Stimulated activated CD4-positive, alpha-beta T cell treated with anti-CD3 and anti-CD28 coated beads, TNF-alpha, amount 100 ng/mL, for 1 hour (primary cell): ENCODE measurements at places on chromosomes 7 and 10.

DNA sequence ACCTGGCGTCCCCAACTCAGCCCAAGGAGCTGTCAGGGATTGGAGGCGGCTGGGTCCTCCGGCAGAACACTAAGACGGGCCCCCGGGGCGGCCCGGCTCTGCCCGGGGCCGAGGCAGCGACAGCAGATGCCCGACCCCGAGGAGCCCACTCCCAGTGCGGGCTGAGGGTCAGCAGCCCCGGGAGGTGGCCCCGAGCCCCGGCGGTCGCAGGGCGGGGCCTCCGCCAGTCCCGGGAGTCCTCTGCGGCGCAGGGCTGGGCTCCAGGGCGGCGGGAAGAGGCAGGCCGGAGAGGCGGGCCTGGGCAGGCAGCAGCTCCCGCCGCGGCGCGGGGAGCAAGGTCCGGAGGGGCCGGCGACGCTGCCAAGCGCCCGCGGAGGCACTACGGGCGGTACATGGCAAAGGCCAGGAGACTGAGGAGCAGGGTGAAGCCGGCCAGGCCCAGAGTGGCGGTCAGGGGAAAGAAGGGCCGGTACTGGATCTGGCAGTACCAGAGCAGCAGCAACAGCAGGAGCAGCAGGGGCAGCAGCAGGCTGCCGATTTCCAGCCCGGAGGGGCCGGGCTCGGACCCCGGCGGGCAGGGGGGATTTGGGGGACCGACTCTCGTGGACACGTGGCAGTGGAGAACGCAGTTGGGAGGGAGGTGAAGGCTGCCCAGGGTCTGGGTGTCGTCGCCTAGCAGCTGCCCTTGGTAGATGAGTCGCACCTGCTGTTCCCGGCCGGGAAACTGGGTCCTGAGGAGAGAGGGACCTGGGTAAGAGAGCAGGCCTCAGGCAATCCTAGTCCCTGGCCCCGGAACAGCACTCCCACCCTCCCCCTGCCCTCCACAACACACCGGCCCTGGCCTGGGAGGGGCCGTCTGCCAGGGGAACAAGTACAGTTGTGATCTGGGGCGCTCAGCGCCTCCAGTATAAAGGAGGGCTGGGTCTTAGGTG, 827 bp upstream of the FASTK start:
- no peak for DNase-seq

GRCh38 chr10:22002591-22003176, 846 bp downstream of the DNAJC1 start:
- no peak for DNase-seq

DNA sequence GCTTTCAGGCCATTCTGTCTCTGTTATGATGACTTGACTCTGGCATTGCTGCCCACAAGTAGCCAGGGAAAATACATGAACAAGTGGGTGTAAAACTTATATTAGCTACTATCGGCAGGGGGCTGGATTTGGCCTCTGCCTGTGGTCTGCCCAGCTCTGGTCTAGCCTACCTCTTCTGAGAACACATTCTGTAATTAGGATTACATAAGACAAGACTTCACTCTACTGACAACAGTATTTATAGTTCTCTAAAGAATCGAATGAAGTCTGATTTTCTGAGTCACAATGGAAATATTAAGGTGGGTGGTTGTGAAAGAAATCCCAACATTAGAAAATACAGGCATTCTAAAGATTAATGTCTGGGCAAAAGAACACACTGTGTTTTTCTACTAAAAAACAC, 55.5 kb downstream of the DLD start:
- no peak for DNase-seq

- no peak for DNase-seq
Measured at GRCh38 chr7:87933605-87933952, 472 bp upstream of the ADAM22 start.

DNA sequence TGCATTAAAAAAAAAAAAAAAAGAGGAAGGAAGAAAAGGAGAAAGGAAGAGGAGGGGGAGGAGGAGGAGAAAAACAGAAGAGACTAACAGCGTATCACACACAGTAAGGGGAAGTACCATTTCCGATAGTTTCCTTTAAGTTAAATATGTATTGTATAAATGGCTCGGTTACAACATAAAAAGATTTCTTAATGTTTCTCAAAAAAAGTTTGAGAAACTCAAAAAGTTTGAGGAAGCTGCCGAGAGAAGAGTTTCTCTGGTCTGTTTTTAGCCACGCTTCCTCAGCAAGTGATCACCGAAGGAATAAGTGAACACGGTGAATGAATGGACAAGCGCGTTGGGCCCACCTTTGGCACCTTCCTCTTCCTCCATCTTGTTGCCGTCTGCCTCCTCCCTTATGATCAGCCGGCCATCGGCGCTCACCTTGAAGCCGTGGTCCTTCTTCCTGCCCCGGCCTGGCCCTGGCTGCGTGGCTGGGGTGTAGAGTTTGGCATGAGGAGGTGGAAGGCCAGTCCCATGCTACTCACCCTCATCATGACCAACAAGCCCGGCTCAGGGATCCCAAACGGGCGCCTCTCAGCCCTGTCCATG, 31.3 kb upstream of the FRAT2 start:
- DNase-seq: no peak

DNA sequence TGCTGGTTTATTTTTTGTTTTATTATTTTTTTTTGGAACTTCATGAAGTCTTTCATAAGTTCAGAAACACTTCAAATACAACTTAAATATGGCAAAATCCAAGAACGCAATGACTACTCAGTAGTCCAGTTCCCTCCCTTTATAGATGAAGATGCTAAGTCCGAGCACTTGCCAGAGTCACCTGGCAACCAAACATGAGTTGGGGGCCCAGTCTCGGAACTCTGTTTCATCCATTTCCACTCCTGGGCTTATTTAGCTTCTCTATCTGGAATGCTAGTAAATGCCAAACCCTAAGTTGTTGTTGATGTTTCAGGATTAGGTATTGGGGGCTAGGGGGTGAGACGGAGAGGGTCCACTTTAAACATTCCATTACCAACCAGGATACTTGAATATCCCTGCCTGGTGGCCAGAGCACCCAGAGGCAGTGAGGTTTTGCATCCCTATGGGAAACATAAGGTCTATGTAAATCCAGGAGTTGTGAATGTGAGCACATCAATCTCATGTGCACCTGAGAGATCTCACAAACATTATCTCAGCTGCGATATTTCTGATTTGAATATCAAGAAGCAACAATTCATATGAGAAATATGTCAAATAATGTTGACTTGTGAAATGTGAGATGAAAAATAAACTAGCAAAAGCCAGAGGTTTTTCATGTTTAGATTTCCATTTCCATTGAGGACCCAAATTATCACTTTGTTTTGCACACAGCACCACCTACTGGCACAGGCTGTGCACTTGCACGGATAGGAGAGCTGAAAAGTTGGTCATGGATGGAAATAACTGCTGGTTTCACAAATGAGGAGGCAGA, 129.3 kb downstream of the PKD1L1 start:
- DNase-seq: no peak

- DNase-seq: no peak
Measured at GRCh38 chr10:76547352-76547972, 1090.1 kb downstream of the KCNMA1 start.

- no peak for DNase-seq
Measured at GRCh38 chr7:93723424-93724124, 149.1 kb upstream of the CALCR start.

GRCh38 chr10:112373912-112374338, at the start of gene ACSL5:
TSS of gene ACSL5 (plus strand) at chr10:112374116. CDS start at chr10:112394947, 20,831 bp downstream.
- no peak for DNase-seq

DNA sequence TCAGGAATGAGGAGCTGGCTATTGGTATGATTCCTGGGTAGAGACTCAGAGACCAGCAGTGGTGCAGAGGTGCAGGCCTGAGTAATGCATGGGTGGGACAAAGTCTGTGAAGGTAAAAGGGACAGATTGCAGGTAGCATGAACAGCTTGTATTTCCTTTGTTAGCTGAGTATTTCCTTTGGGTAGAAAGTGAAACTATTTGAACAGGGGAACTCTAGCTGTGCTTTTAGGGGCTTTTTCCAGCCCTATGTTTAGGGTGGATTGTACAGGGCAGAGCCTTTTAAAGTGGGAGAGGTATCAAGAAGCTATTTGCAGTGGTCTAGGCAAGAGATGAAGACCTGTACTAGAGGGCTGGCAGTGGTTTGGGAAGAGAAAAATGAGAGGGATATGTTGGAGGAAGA, 739.9 kb downstream of the REEP3 start:
- DNase-seq: no peak

- no peak for DNase-seq
Measured at GRCh38 chr10:35961501-35961900, 319.4 kb upstream of the FZD8 start.

DNA sequence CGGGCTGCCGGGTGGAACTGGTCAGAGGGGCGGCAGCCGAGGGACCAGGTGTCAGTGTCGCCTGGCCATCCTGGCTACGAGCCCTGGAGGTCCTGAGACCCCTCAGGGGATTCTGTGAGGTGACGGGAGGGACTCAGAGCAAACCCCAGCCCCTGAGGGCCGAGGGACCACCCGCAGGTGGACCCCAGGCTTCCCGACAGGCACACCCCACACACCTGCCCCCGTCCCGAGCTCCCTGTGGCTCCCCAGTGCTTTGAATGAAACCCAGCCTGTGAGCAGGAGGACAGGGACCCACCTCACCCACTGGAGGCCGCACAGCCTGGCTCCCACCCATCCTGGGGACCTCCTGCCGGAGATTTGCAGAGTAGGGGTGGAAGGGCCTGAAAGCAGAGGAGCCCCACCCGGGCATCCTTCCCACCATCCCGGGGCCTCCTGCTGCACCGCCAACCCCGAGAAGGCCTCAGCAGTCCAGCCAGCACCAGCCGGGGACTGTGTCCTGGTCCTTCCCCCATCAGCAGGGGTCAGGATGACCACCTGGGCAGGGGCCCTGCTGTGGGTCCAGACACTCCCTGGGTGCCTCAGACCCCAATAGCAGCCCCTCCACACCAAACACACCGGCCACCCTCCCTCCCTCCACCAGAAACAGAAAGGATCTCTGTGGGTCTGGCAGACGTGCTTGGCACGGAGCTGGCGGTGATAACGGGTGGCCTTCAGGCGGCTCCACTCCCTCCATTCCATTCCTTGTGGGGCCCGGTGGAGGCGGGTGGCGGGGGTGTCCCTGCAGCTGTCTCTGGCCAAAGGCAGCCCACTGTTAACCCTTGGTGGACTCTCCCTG, 13.9 kb downstream of the VENTX start:
- DNase-seq: no peak
